ENCODE measurements at places on chromosomes 3 and 15.

- no peak for DNase-seq
Observed at GRCh38 chr15:32091505-32092380, 61.4 kb downstream of the CHRNA7 start.

- DNase-seq, result peak; percentile 39
Observed at GRCh38 chr3:192130534-192131132, 596.7 kb downstream of the FGF12 start.

DNA sequence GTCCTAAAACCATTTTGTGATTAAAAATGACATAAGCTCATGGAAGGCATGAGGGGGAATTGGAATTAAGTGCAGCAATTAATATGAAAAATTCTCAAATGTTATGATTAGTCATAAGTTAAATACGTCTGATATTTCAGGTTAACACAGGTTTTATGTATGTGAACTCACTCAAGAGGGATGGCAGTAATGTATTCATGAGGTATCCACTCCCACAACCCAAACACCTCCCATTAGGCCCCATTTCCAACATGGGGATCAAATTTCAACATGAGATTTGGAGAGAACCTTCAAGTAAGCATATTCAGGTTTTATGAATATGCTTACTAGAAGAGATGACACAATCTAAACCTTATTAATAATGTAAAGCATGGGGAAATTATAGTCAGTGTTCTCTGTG is 41.6 kb upstream of the IL20RB start:
- no peak for DNase-seq

DNA sequence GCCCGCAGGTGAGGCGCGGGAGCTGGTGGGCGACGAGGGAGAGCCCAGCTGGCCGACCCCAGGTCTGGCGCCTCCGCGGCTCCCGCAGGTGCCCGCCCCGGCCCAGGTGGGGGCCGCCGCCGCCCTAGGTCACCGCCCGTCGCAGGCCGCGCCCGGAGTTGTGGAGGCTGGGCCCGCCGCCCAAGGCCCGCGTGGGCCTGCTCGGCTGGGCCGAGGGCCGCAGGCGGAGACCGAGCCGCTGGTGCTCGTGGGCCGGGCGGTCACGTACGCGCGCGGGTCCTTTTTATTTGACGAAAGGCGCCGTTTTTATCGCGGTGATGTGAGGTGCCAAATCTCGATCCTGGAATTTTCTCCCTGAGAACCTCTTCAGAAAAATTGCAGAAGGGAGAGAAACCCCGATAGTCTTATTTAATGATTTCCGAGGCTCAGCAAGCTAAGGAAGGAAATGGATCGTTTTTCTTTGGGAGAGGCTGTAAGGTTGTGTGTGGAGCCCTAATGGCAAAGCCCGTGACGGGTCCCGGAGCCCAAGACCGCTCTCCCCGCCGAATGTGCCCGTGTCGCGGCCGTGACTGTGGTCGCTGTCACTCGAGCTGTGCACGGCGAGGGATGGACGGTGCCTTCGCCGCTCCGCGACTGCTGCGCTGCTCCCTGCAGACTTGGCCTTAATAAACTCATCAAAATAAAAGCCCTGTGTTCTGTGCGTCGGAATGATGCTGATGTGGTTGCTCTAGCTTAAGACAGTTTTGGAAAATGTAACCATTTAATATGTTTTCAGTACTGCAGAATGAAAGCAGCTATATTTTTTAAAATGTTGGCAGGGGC is 612 bp downstream of the APPL1 start:
- peak; percentile 38 for DNase-seq

- no peak for DNase-seq
Observed at GRCh38 chr3:13316603-13317002, 103.5 kb downstream of the NUP210 start.

DNA sequence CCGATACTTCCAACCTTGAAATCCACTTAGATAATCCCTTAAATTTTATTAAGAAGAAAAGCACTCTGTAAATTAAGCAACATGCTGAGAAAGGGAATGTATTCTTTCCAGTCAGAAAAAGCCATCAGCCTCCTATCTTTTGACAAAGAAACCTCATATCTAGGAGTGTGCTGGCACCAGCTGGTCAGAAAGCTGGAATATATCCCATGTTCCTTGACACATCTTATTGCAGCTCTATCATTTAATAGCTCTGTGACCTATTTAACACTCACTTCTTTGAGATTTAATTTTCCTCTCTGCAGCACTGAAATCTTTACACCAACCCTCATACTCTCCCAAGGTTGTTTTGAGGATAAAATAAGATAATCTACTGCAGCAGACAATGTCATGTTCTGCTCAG is 30.4 kb upstream of the CAPN7 start:
- DNase-seq, result no peak

DNA sequence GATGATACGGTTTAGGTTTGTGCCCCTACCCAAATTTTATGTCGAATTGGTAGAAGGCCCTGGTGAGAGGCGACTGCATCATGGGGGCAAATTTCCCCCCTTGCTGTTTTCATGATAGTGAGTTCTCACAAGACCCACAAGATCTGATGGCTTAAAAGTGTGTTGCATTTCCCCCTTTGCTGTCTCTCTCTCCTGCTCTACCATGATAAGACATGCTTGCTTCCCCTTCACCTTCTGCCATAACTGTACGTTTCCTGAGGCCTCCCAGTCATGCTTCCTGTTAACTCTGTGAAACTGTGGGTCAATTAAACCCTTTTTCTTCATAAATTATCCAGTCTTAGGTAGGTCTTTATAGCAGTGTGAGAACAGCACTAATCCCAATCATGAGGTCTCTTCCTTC is 381.2 kb downstream of the RSL24D1 start:
- no peak for DNase-seq

DNA sequence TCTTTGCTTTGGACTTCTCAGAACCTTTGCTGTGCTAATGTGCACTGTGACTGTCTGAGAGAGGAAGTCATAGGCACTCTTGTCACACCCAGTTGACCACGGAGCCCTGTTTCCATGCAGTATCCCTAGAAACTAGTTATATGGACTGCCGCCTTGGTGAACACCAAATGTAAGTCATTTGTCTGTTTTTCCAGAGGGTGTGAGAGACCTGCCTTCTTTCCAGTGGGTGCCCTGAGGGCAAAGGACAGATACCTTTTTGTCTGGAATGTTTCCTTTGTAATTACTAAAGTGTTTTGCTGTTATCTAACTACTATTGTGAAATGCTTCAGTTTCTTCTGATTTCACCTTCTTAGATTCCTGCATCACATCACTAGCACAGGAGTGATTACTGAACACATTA is 91.8 kb downstream of the LARS2 start:
- DNase-seq, result no peak

GRCh38 chr15:77991029-77991406 is 86.5 kb downstream of the TBC1D2B start:
- DNase-seq, result no peak

DNA sequence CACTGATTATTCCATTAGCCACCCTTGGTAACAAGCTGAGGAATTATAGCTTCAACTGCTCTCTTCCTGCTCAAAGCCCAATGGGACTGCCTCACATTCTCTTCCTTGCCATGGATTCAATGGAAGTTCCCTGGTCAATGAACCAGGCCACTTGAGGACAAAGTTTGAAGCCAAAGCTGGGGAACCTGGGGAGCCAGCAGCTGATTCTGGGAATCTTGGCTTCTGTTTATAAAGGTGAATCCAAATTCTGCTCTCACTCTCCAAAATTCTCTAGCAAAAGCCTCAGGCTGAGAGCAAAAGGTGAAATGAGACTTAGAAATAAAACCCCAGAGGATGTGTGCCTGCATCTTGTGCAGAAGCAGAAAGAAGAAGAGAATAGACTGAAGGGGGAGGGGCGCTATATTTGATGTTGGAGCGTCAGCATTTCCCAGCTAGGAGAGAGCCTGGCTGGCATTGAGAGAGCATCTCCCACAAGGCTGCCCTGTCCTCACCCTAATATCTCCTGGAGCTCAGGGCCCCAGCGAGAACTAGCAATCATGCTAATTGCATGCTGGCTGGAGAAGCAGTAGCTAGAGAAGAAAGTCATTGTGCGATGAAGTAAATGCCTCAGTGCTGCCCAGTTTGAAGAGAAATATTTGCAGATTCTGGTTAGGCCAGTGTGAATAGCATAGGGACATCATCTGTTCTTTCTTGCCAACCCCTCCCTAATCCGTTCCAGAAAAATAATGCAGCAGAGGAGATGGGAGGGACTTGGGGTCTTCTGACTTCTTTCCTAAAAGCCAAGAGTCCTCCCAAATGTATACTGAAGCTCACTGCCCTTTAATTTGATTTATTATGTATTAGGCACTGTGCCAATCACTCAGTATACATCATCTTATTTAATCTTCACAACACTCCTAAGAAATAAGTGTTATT is 34.9 kb upstream of the GAP43 start:
- DNase-seq, result no peak

DNA sequence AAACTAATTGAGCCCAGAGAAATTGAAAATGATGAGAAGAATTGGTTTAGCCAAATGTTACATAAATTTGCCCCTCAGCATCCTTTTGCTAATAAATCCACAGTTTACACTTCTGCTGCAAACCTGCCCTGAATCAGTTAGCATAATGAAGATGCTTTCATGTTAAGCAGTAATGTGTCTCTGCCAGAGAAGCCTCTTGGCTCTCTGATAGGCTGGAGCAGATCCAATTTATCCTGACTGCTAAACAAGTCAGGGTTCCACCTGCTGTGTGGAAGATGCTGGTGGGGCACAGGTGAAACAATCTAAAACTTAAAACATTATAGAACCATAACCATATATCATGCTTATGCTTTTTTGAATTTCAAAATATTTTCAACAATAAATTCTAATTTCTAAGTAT is 946.8 kb downstream of the OTOL1 start:
- no peak for DNase-seq

DNA sequence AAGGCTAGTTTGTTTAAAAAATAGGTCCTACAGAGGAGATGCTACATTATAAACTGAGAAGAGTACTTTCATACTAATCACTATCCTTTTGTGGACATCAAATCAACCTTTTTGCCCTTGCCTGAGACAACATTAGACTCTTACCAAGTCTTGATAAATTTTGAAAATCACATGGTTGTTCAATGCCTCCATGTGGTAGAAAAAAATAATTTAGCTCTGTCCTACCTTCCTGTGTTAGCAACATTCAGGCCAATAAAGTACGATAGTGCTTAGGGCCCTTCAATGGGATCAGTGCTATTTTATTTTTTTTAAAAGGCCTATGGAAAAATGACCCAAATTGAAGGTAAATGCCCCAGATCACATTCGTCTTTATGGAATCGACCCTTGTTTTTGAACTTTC is 5.0 kb upstream of the UBE2E1 start:
- no peak for DNase-seq

GRCh38 chr15:70665599-70665998 is 97.8 kb downstream of the UACA start:
- no peak for DNase-seq

DNA sequence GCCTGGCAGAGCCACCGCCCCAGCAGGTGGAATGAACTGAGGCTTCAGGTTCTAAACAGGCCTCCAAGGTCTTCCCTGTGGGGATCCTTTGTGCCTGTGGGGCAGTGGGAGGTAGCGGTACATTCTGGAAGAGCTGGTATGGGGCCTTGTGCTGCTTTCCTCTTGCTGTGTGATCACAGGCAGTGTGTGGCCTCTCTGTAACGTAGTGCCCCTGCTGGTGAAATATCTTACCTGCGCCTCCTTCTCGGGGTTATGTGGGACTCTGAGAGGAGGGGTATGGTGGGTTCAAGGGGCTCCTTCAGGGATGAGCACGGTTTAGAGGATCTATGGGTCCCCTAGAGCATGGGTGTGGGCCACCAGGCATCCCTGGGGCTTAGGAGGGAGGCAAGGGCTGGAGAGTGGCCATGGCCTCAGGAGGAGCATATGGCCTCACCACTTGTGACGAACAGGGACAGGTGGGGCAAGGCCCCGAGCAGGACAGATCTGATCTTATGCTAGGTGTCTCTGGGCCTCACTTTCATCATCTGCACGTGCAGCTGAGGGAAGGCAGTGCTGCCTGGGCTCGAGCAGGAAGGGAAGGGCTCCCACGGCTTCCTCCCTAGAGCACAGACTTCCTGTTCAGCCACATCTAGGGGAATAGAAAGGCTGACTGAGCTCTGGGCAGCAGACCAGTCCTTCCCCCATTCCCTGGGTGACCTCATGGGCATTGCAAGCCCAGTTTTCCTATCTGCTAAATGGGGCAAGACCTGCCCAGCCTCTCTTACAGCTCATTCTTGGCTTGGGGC is 1.9 kb upstream of the ALS2CL start:
- peak; percentile 42 for DNase-seq

DNA sequence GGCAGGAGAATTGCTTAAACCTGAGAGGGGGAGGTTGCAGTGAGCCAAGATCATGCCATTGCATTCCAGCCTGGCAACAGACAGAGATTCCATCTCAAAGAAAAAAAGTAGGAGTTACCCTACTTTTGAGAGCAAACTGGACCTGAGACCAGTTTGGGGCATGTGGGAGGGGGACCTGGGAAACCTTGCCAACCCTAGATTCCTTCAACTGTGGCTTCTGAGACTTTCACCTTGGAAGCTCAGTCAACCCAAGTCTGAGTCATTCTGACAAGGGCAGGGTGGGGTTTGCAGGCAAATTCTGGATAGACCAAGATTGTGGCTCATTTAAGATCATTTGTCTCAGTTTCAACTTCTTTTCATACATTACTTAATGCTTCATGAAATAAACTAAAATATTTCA is 23.8 kb upstream of the SIAH2 start:
- DNase-seq, result no peak

DNA sequence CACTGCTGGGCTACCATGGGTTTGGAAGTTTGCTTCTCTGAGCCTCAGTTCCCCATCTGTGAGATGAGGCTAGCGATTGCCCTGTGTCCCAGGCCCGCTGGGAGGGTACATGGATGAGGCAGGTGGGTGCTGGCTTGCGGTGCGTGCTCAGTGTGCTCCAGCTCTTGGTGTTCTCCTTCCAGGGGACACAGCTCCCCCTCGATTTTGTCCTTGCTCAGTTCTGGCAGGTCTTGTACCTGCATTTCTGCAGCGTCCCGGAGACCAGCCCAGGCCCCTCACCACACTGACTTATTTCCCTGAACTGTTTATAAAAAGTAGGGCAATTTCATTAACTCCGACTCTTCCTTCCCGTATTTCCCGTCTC is 95.4 kb downstream of the TBC1D2B start:
- no peak for DNase-seq

DNA sequence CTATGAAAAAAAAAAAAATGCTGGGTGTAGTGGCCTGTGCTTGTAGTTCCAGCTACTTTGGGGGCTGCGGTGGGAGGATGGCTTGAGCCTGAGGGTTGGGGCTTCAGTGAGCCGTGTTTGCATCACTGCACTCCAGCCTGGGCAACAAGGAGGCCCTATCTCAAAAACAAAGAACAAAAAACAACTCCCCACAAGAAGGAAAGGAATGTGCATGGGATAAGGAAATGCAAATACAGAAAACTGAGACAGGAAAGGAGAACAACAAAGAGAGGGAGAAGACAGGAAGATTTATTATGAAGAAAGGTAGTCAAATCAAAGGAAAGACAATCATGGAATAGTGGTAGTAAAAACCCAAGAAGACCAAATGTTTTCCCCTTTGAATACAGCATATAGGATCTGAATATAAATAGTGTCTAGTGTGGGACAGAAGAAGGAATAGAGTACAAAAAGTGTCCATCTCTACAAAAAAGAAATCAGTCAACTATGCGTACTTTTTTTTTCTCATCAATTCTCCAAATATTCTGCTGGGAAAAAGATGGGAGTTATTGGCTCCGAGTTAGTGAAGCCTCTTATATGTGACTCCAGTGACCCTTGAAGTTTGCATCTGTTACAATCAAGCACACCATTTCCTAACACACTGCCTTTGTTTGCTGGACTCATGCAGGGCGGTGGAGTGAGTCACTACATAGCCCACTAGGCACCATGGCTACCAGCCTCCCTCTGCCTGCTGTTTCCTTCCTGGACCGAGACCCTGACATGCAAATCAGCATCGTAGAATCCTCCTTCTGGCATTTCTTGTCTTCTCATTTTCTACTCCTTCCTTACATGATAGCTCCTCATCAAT is 101.2 kb upstream of the PTX3 start:
- no peak for DNase-seq
